ENCODE measurements at places on chromosomes 4 and X.

DNA sequence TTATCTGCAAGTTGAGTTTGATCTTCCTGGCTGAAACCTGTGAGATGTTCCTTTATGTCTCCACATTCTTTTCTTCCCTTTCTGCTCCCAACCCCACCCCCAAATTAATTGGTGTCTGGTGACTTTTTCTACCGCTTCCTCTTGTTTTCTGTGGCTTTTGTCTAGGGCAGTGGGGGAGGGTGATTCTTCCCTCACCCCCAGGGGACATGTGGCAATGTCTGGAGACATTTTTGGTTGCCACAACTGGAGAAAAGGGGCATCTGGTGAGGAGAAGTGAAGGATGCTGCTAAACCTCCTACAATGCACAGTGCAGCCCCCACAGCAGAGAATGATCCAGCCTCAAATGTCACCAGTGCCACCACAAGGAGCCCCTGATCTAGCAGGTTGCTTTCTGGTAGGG lies 152.9 kb downstream of the NHS start:
- DNase-seq: no peak

DNA sequence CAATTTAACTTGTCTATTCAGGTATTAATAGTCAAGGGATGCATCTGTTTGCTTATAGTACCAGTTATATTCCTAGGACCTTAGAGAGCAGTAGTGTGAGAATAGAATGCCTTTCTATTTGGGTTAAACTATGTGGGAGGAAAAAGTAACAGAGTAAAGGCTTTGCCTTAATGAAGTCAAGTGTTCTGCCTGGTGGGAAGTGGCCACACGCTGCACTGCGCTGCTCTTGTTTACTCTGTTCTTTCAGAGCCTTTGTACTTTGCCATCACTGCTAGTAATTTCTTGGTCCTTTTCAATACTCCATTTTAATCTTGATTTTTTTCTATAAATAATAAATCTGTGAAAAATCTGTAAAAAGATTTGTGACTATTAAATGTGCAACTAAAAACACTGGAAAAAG lies 38.0 kb downstream of the YIPF6 start:
- DNase-seq: no peak

- no peak for DNase-seq
Measured at GRCh38 chr4:23773884-23774636, 115.8 kb downstream of the PPARGC1A start.

DNA sequence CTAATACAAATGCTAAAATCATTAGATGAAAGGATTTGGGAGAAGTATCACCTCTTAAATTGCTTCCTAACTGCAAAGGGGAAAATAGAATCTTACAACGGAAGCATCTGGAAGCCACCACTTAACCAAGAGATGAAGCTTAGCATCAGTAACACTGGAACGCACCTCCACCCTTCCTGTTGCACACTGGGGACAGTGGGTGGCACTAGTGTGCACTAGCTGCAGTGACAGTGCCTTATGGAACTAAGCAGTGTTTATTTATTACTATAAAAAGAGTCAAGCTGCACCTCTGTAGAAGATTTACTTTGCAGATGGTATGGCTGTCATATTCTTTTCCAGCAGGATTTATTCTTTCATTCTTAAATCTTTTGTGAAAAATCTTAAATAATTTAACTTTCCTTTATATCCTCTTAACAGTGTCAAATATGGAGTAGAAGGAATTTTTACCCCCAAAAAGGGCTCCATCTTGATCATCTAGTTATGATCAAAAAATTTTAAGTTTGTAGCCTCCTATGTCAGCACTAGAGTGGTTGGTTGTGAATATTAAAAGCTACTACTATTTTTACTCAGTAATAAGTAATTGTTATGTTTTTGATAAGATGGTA lies 76.7 kb downstream of the SCD5 start:
- no peak for DNase-seq

GRCh38 chr4:65202853-65203236 lies 467.4 kb downstream of the EPHA5 start:
- DNase-seq: no peak

DNA sequence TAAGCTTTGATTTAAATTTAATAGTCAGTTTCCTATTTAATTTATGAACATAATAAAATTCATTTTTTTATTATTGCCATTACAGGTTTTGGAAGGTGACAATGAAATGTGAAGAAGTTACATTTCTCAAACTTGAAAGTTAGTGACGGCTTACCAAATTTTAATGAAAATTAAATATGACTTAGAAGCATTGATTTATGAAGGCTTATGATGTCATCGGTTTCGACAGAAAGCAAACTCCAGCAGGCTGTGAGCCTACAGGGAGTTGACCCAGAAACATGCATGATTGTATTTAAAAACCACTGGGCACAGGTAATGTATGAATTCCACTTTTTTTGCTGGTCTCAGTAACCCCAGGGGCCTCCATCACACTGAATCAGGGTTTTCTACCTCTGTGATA lies 157.1 kb downstream of the FHIP1A start:
- DNase-seq: no peak

- peak; percentile 24 for DNase-seq
Measured at GRCh38 chrX:104112326-104112951, at the start of gene ZCCHC18. TSS of gene ZCCHC18 (plus strand) at chrX:104112523. CDS start at chrX:104114112, 1,589 bp downstream.

DNA sequence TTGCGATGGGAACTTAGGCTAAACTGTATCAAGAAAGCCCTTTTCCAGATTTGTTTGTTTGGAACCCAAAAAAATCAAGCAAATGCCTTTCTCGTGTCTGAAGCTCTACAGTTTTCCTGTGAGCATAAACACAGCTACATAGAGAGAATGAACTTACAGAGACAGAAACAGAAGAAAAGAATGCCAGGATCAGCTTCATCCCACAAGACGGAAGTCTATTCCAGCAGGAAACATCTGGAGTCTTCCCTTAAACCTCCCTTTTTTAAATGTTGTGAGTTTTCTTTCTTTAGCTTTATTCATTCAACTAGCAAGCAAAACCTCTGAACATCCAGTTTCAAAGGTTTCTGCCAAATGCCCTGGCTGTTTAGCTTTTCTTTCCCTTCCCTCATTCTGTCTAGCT lies 32.6 kb upstream of the ZFP42 start:
- no peak for DNase-seq

DNA sequence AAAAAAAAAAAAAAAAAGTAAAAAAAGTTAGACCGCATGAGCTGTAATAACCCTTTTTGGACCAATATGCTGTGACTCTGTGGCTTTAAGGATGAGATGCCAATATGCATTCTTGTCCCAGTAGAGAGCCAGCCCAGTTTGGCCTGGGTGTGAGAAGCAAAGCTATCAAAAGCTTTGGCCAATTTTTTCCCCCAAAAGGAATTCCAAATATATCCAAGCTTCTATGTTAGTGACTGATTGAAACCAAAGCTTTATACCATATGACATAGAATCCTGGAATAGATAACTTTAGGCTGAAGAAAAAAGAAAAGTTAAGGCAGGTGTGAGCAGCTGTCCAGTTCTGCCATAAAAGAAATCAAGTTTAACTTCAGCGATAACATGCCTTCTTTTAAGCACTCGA lies 30.5 kb upstream of the RBPJ start:
- DNase-seq: no peak

DNA sequence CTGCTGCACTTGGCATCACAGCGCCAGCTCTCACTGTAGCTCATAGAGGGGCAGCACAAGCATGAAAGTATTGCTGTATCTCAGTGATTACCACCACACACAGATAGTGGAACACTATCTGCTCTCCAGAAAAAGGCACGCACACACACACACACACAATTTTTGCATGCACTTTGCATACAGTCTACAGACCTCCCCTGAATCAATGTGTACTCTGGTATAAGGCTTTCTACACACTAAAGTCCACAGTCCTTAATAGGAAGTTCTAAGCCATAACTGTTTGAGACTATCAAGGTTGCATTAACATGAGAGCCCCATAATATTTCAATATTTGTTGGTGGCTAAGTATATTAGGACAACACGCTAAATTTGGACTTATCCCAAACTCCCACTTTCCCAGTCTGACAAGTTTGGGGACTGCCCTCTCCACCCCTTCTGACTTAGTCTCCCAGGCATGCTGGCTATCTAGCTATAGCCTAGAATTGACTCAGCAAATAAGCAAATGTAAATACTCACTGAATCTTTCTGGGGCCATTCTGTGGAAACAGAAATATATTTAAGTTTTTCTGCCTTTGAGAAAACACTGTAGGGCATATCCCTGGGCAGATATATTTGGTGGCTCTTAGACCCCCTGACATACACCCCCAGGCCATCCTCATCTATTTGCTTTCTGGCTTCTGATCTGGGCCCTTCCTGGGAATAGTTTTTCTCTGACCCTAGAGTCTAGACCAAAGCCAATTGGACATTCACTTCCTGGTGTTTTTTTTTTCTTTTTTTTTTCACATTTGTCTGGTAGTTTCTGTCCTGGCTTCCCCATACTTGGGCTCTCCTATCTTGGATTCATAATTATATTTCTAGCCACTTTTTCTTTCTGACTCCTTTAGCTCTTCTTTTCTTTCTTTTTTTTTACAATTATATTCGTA lies 36.4 kb upstream of the CT47C1 start:
- no peak for DNase-seq

- no peak for DNase-seq
Measured at GRCh38 chrX:110188701-110189558, 129.0 kb downstream of the AMMECR1 start.

DNA sequence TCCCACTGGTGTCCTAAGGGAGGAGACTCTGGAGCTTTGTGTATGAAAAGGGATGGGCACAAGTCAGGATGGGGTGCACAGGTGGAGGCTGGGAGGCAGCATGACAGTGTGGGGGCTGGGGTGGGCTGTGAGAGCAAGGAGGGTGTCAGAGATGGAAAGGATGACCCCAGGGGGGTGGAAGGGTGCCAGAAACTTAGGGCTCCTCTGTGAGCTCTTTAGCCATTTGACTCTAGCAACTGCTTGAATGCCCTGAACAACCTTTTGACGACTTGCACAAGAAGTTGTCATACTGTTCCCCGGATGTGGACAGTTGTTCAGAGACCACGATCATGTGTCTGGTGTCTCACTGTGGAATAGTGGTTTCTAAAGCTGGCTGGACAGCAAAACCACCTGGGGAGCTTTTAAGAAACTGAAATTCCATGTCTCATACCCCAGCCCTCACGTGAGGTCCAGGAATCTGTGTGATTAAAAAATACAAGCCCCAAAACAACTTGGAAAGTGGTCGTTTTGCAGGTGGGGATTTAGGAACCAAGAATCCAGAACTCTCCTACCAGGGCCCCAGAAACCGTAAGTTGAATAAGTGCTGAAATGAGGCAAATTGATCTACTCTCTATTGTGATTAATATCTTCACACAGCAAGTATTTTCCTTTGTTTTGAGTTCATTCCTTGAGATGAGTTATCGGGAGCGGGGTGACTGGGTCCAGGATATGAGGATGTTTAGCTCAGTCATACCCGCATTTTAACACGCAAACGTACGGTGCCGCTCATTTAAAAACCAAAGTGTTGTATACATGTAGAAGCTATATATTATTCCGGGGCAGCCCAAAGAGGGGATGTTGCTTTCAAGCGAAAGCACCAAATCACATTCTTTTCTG lies 3.4 kb downstream of the RHOH start:
- DNase-seq: peak; percentile 55

- DNase-seq: no peak
Measured at GRCh38 chr4:169335331-169335730, 64.6 kb upstream of the SH3RF1 start.

DNA sequence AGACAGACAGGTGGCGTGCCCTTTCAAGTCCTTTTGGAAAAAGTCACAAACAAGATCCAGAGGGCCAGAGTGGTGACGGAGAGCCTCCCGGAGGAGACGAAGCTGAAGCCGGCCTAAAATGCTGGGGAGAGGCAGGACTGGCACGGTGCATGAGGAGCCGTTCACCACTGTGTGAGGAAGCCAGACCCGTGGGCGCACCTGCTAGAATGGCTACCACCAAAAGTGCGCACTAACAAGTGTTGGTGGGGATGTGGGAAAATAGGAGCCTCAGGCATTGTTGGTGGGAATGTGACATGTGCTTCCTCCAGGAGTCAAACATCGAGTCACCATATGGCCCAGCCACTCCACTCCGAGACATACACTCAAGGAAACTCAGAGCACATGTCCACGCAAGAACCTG lies 67.4 kb upstream of the HELT start:
- no peak for DNase-seq

DNA sequence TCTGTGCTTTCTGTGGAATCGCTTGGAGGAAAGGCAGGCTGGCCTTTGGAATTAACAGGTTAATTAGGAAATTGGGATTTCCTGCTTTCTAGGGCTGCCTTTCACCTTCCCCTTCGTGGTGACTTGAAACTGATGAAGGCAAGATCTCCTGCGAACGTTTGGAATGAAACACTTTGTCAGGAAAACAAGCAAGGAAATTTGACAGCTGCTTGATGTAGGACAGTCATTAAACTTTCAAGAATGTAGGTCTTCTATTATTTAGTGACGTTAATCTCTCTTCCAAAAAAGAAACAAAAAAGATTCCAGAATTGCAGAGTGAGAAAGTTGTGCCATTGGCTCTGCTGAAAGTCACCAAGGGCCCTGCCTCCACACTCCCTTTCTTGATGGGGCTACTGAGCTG lies 155.7 kb upstream of the SCML1 start:
- no peak for DNase-seq

DNA sequence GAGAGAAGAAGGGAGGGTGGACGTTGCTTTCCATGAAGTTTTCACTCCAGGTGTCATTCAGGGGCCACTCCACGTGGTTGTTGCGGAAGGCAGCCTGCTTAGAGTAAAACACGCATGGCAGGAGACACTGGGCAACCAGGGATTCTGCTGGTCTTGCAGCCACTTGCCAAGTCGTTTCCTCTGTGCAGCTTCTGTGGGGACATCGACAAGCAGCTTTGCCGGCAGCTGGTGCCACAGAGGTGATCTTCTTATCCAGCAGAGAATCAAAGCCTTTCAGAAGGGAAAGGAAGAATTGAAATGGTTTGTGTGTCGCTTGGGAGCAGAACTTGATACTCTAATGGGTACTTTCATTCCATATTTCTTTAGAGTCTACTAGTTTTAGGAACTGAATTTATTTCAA lies 867.1 kb upstream of the TENM3 start:
- no peak for DNase-seq

DNA sequence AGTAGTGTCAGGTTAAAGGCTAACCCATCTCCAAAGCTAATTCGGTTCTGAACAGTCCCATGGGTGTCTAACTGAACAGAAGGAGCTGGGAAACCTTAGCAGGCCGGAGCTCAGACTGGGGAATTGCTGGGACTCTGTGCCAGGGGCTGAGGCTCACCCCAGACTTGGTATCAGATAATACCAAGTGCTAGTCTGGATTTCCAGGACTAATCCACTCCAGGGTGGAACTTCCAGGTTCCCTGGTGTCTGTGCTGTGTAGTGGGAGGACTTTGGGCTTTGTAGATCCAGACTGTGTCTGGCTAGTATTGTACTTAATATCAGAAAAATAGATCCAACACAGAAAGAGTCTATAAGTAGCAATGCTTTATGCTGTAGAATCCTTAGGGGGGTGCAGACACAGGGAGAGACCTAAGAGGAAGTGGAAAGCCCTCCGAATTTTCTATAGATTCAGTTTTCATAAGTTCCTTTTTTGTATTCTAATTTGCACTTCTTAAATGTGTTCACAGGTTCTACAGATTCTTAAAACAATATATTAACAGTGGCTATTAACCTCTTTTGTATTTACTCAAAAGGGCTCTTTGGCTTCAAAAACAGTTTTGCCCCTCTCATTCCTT lies 4.1 kb downstream of the ZNF827 start:
- DNase-seq: no peak

- DNase-seq: no peak
Measured at GRCh38 chr4:6435010-6435409, 37.4 kb downstream of the PPP2R2C start.
